HFFc6 (cell line): ENCODE measurements at places on chromosomes 7 and 10.
A peak's percentile ranks its signal among the peaks of the same experiment; 100 is the strongest.

DNA sequence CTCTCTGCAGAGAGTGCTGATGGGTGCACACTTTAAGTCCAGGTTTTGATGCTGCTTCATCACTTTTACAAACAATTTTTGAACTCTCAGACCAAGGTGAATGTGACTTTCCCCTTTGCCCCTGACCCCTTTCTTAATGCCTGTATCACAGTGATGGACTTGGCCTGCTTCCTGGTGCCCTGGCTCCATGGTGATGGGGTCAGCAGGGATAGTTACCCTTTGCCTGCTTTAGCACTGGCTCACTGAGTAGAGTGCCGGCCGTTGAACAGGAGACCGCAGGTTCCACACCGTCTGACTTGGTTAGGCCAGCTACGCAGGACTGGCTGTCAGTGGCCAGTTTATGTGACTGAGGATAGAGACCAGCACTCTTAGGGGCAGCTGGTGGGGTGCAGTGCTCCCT, 40.1 kb downstream of the LRGUK start:
- DNase-seq: no peak

DNA sequence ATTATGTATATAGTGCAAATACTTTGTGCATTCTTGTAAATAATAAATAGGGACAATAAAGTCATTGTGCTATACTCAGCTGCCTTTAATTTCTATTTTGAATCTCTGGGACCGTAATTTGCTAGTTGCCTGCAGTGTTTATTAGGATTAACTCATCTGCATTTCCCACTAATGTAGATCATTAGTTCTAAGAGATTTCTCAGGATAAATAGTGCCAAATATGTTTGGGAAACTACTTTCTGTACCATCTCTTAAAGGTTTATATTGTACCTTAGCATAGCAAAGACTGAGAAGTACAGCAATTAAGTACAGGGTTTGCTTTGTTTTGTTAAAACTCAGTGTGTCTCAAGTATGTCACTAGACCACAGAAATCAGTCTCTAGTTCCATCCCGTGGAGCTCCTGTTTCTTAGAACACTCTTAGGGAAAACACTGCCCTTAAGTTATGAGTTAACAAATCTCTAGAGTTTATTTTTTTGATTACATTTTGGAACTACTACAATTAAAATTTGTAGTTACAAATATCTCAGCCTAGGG, 26.0 kb downstream of the ADD3 start:
- DNase-seq: no peak

GRCh38 chr7:36303202-36304098, 86.2 kb upstream of the ANLN start:
- peak; percentile 98 for DNase-seq

DNA sequence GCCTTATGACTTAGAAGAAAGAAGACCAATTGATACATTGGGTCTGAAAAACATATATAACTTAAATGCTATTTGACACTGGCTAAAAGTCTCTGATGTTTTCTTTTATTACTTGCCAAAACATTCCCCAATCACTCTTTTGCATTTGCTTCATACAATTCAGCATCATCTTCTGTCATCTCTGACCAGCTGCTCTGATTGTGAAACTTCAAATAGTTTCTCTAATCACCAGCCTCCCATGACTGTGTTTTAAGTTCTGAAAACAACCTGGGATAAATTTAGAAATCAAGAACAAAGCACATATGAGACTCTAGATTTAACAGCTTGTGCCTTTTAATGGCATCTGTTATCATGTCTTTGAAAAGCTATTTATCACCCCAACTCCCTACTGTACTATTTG, 208.4 kb upstream of the KCND2 start:
- DNase-seq: peak; percentile 24

- no peak for DNase-seq
These were observed 148.3 kb upstream of the BMPER start for GRCh38 chr7:33757050-33757449.

DNA sequence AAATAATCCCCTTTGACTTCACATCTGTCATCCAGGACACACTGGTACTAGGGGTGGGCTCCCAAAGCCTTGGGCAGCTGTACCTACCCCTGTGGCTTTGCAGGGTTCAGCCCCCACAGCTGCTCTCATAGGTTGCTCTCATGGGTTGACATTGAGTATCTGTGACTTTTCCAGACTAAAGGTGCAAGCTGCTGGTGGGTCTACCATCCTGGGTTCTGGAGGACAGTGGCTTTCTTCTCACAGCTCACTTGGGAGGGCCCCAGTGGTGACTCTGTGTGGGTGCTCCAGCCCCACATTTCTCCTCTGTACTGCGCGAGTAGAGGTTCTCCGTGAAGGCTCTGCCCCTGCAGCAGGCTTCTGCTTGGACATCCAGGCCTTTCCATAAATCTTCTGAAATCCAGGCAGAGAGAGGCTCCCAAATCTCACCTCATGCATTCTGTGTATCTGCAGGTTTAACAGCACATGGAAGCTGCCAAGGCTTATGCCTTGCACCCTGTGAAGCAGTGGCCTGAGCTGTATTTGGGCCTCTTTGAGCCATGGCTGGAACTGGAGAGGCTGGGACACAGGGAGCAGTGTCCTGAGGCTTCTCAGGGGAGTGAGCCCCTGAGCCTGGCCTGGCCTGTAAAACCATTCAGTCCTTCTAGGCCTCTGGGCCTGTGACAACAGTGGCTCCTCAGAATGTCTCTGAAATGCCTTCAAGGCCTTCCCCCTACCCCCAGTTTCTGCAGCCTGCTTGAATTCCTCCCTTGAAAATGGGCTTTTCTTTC, 52.2 kb downstream of the TRIM24 start:
- DNase-seq: no peak

GRCh38 chr10:15324611-15325010, 46.5 kb downstream of the FAM171A1 start:
- peak; percentile 4 for DNase-seq

- DNase-seq: no peak
These were observed 104.1 kb downstream of the ZMIZ1 start for GRCh38 chr10:79172881-79173280.

GRCh38 chr7:27188386-27189294, 3.6 kb upstream of the HOXA11 start:
- no peak for DNase-seq

- no peak for DNase-seq
These were observed 33.8 kb downstream of the SLC16A9 start for GRCh38 chr10:59675812-59676211.

DNA sequence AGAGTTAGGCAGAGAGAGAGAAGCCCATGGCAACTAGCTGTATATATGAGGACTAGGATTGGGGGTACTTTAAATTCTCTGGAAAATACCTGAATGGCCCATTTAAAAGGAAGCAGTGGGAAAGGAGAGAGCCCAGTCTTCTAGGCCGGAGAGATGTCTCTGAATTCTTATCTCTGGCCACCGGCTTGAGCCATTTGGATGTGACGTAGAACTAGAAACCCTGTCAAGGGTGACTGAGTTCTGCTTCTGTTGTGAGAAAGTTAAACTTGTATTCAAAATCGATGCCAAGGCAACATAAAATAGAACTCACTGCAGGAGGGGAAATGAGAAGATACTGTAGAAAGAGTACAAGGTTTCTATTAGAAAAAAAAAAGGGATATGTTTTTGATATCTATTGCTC, 6.3 kb upstream of the GSTK1 start:
- no peak for DNase-seq

- no peak for DNase-seq
These were observed at the start of gene BEND7 for GRCh38 chr10:13528875-13529713. Gene BEND7, minus strand, starts transcription at chr10:13529014. Its CDS starts 481 bp downstream, at chr10:13528533.

GRCh38 chr7:141704741-141705140, 2.8 kb upstream of the DENND11 start:
- no peak for DNase-seq

DNA sequence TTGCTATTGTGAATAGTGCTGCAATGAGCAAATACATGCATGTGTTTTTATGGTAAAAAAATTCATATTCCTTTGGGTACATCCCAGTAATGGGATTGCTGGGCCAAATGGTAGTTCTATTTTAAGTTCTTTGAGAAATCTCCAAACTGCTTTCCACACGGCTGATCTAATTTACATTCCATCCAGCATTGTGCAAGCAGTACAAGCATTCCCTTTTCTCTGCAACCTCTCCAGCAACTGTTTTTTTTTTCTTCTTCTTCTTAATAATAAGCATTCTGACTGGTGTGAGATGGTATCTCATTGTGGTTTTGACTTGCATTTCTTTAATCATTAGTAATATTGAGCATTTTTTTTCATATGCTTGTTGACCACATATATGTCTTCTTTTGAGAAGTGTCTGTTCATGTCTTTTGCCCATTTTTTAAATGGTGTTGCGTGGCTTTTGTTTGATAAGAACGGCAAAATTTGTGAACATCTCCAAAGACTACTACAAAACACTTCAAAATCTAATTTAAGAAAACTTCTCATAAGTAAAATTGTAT, 136.1 kb upstream of the MYO3A start:
- no peak for DNase-seq

DNA sequence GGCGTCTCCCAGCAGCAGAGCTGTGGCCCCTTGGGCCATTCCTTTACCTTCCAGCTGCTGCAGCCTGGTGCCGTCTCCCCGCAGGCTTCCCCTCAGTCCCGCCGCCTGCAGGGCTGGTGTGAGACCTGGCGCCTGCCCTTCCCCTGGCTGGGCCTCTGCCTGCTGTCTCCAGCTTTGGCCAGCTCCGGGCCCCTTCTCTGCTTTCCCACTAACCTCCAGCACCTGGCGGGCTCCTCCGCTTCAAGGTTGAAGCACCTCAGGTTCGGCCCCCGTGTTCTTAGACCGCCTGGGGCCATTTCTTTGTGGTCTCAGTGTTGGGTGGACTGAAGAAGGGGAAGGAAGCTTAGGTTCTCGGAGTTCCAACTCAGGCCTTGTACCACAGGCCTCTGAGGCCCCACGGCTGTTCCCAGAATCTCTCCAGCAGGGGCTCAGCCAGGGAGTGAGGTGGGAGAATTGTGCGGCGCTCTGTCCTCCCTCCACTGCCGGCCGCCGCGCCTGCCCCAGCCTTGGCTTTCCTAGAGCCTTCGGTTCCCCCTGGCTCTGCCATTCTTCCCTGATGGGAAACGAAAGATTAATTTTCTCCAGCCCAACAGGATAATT, 30.3 kb downstream of the GBX1 start:
- DNase-seq: no peak

GRCh38 chr7:44990109-44991023, 9.6 kb upstream of the CCM2 start:
- DNase-seq: peak; percentile 20

DNA sequence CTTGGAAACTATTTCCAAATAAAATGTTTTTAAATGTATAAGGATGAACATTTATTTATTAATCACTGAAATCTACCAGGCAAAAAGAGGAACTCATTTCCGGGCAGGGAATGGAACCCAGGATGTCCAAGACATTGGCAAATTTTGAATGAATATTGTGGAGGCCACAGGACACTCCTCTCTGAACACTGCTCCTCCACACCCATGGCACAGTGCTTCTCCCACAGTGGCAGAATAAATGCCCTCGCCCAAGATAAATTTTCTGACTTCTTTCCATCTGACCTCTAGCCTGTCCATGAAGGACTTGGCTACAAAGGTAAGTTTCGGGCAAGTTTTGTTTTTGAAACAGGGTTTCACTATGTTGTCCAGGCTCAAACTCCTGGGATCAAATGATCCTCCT, 39.0 kb downstream of the HIPK2 start:
- DNase-seq: no peak

- no peak for DNase-seq
These were observed 26.4 kb upstream of the ITPRID1 start for GRCh38 chr7:31487476-31487875.

DNA sequence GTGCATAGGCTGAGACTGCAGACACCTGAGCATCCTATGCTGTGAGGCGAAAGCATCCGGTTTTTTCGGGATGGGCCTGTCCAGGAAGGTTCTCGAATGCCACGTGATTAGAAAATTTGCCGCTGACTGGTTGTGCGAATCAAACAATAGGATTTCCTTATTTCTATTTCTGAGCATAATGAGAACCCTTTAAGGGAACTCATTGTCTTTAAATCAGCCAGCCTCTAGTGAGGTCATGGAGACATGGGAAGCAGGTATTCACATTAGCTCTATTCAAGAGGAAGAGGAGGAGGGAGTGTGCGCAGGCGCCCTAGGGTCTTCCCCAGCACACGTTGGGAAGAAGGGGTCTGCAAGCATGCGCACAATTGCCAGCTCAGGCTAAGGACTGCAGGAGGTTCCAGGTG, 5.6 kb downstream of the GIMAP1 start:
- no peak for DNase-seq

GRCh38 chr10:2981361-2981801, 86.0 kb upstream of the PFKP start:
- DNase-seq: no peak

DNA sequence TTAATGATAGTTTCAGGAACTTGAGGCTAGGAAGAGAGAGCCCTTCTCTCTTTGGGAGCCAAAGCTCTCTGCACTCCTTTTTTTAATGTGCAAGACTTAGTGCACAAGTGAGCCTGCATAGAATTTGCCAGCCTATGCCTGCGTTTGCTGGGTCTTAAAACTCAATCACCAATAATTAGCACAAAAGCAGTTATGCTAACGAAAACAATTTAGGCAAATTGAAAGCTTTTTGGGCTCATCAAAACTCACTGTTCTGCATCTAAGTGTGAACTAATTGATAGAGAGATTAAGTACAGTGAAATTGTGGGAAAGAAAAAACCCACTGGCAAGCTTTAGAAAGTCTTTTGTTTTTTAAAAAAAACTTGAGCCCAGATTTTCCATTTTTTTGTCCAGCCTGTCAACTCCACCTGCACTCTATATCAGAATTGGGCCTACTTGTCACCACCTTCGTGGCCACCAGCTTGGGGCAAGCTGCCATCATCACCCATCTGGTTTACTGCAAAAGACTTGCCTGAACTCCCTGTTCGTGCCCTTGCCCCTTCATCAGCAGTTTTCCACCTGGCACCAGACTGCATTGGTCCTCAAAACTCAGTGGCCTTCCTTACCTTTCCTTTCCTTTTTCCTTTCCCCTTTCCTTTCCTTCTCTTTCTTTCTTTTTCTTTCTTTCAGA, 37.8 kb downstream of the CRHR2 start:
- DNase-seq: no peak

- no peak for DNase-seq
These were observed 125.7 kb upstream of the FAM3C start for GRCh38 chr7:121521711-121522400.

DNA sequence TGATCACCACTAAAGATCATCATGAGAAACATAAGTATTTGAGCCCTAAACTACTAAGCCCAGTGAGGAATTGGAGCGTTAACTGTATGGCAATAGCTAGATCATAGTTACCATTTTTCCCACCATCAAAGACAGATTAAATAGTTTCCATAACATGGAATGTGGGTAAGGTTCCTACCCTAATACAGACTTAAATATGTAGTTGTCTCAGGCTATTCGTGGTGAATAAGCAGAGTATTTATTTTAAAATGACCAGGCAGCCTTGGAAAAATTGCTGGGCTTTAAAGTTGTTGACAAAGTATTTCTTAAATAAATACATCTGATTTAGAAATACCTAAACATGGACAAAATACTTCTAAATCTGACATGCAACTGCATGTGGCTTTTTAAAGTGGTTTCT, 106.8 kb downstream of the NT5C2 start:
- DNase-seq: no peak

GRCh38 chr10:70500812-70501301, 22.3 kb downstream of the PALD1 start:
- no peak for DNase-seq

GRCh38 chr7:106277976-106278375, 6.8 kb downstream of the NAMPT start:
- DNase-seq: no peak

- DNase-seq: peak; percentile 46
These were observed at the start of gene SLC39A12 for GRCh38 chr10:17951868-17952371. Gene SLC39A12, plus strand, starts transcription at chr10:17951918. Its CDS starts 1,359 bp downstream, at chr10:17953277.

- peak; percentile 24 for DNase-seq
These were observed 128.6 kb upstream of the KCTD7 start for GRCh38 chr7:66500087-66500486.
